ENCODE measurements at places on chromosomes 7 and 10. TPM values are rescaled to one million over a fixed set of nuclear protein-coding genes. Genes with fewer than 3 reads are reported as not detected.

Gene NUTM2E
- total RNA-seq = not detected

Gene STRIP2
- total RNA-seq = 21.0 TPM

Gene PRR15
- not detected for total RNA-seq

Gene SP8
- total RNA-seq = not detected

Gene HSPA14
- total RNA-seq = 30.4 TPM

Gene CPA4
- total RNA-seq = not detected

Gene LRRC4
- total RNA-seq = not detected

Gene SPDYE5
- total RNA-seq = not detected

Gene CPVL
- 0.41 TPM for total RNA-seq

Gene PON3
- total RNA-seq = 0.25 TPM

Gene INHBA
- total RNA-seq = not detected

Gene ATOH7
- total RNA-seq = not detected

Gene MLXIPL
- not detected for total RNA-seq

Gene OPN1SW
- total RNA-seq = not detected

Gene SLC13A4
- total RNA-seq = not detected

Gene VTI1A
- total RNA-seq = 42.6 TPM

Gene COBL
- total RNA-seq = not detected

Gene ASAH2
- 1.3 TPM for total RNA-seq

Gene NPFFR1
- not detected for total RNA-seq

Gene ADAMTS14
- total RNA-seq = not detected

Gene DOCK4
- total RNA-seq = 0.23 TPM

Gene BPGM
- total RNA-seq = 22.3 TPM

Gene MACC1
- total RNA-seq = 0.02 TPM

Gene KCNIP2
- total RNA-seq = 4.6 TPM

Gene EGR2
- 6.5 TPM for total RNA-seq

Gene GPNMB
- 0.73 TPM for total RNA-seq

Gene ST8SIA6
- total RNA-seq = 0.32 TPM

Gene MOGAT3
- total RNA-seq = not detected

Gene EFCAB10
- total RNA-seq = not detected

Gene ZNF746
- 20.5 TPM for total RNA-seq

Gene FAM20C
- total RNA-seq = 0.70 TPM

Gene FAM25A
- total RNA-seq = not detected

Gene DLD
- 76.9 TPM for total RNA-seq

Gene FRMPD2
- total RNA-seq = not detected

Gene TRIM50
- total RNA-seq = not detected

Gene PRPS1L1
- total RNA-seq = not detected

Gene CDK13
- total RNA-seq = 52.9 TPM

Gene ADAM22
- 2.9 TPM for total RNA-seq

Gene NRAP
- total RNA-seq = not detected

Gene EPHA1
- 0.73 TPM for total RNA-seq

Gene SLC26A3
- total RNA-seq = not detected

Gene PDE6C
- not detected for total RNA-seq

Gene GPR15LG
- total RNA-seq = not detected

Gene PNLIP
- total RNA-seq = not detected

Gene ASB10
- total RNA-seq = not detected

Gene KIF5B
- total RNA-seq = 69.3 TPM

Gene NPSR1
- not detected for total RNA-seq

Gene PDK4
- not detected for total RNA-seq
